Kidney glomerular epithelial cell (primary cell): ENCODE measurements at places on chromosomes 7 and 10.

- DNase-seq, result peak; percentile 64
Measured at GRCh38 chr7:137670222-137671064, 176.3 kb downstream of the DGKI start.

DNA sequence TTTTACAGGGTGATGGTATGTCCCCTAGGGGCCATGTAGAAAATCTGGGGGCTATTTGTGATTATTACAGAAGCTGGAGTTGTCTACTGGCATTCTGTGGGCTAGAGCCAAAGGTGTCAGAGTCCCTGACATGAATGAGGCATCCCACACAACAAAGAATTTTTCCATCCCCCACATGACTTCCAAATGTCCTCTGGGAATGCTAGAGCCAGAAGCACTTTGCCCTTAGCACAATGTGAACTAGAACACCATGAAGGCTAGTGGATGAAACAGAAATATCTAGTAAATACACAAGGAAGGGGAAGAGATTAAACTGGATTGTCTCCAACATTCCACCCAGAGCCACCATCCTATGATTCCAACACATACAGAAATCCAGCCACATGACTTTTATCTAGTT lies 46.9 kb downstream of the FAM13C start:
- DNase-seq, result no peak

DNA sequence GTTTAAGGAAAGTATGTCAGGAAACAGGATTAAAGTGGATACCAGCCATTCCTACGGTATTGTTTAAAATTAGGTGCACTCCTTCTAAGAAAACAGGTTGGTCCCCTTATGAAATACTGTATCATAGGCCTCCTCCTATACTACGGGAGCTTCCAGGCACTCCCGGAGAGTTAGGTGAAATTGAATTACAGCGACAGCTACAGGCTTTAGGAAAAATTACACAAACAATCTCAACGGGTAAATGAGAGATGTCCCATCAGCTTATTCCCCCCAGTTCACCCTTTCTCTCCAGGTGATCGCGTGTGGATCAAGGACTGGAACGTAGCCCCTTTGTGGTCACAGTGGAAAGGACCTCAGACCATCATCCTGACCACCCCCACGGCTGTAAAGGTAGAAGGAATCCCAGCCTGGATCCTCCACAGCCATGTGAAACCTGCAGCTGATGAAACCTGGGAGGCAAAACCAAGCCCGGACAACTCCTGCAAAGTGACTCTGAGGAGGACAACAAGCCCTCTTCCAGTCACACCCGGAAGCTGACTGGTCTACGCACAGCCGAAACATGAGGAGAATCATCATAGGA lies 25.1 kb upstream of the GHITM start:
- peak; percentile 28 for DNase-seq

DNA sequence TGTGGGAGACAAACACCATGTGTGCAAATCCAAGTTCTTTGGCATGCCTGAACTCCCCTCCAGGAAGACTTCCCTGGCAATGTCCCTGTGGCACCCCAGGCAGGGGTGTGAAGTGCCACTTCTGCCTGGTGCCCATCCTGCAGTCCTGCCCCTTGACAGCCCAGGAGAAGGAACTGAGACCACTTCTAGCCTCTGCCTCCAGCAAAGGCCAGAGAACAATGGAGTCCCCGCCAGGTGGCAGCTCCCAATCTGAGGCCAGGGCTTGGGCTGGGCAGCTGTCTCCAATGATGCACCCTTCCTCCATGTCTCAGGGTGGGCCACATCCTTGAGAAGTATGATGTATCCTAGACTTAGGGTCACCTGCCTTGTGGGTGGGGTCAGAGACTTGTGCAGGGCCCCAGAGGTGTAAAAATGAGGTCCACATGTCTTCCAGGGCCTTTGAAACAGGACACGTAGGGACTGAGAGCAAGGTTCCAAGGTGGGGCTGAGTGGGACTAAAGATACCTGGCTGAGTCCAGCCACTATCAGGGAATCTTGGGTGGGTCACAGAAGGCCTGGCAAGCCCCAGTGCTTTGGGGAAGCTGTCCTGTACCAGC lies 5.5 kb downstream of the FXYD4 start:
- no peak for DNase-seq

- DNase-seq, result no peak
Measured at GRCh38 chr7:148815612-148816011, 68.5 kb downstream of the EZH2 start.

DNA sequence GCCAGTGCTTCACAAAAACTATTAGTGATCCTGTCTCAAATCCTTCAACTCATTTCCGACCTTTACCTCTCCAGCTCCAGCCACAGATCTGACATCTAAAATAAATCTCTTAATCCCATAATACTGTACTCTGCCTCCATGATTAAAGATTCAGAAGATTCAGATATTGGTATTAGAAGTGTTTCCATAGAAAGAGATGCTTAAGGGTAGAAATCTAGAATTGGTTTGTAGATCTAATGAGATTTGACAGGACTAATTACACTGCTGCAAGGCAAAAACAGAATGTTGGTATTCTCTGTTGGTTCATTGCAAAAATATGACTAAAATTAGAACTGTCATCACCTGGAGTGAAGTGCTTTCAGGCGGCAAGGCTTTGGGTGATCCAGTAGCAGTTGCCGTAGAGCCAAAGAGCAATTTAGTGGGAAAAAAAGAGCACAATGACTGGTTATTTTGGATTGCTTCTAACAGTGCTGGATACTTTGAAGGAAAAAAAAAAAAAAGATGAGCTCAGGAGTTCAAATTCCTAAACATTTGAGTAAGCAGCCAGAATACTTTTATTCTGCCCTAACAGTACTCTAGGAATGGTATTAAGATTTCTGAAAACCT lies 940.1 kb upstream of the SORCS1 start:
- DNase-seq, result no peak

GRCh38 chr10:28431139-28431538 lies 101.8 kb upstream of the WAC start:
- DNase-seq, result no peak

DNA sequence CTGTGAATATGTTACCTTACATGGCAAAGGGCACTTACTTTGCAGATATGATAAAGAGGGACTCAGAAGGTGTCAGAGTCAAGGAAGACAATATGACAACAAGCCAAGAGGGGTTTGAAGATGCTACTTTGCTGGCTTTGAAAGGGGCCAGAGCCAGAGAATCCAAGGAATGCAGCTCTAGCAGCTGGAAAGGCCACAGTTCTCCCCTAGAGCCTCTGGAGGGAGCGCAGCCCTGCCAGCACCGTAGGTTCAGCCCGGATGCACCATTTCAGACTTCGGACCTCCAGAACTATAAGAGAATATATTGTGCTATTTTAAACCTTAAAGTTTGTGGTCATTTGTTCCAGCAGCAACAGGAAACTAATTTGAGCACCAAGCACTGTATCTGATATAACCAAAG lies 32.9 kb upstream of the WDR11 start:
- DNase-seq, result no peak

GRCh38 chr7:136874393-136875032 lies 6.1 kb downstream of the CHRM2 start:
- peak; percentile 5 for DNase-seq

- DNase-seq, result no peak
Measured at GRCh38 chr7:20798694-20799121, 12.0 kb upstream of the SP8 start.

DNA sequence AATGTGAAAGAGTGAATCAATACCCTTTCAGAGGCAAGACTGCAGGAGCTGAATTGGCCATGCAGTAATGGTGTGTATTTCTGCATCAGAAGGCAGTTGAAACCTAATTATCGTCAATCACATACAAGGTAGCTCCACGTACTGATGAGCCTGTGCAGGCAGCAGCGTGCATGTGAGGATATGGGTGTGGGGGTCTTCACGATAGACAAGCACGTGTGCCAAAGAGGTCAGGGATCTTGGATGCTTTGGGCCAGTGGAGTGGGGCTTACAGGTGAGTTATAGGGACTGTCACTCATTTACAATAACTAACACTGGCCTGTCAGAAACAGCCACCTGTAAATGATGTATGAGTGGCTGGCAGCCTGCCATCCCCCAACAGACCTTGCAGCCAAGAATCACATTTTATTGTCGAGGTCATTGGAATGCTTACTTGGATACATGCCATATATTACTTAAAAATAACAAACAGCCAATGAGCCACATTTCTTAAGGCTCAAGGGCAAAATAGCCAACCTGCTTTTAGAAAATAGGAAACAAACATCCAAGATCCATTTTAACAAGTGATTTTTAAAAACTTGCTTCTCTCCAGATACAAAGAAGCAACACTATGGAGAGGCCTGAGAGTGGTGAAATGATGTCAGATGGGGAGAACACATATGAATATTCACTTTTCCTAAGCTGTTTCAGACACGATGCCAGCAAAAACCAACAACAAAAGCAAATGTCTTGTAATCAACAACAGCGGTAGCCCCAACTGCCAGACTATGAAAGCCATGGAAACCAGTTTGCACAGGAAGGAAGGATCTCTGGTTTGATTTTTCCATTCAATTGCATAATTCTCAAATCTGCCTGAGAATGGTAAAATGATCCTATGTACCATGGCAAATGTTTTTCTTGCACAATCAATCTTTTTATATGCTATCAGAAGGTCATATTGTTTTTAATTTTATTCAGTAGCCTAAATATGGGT lies 210.7 kb downstream of the SKAP2 start:
- peak; percentile 48 for DNase-seq

DNA sequence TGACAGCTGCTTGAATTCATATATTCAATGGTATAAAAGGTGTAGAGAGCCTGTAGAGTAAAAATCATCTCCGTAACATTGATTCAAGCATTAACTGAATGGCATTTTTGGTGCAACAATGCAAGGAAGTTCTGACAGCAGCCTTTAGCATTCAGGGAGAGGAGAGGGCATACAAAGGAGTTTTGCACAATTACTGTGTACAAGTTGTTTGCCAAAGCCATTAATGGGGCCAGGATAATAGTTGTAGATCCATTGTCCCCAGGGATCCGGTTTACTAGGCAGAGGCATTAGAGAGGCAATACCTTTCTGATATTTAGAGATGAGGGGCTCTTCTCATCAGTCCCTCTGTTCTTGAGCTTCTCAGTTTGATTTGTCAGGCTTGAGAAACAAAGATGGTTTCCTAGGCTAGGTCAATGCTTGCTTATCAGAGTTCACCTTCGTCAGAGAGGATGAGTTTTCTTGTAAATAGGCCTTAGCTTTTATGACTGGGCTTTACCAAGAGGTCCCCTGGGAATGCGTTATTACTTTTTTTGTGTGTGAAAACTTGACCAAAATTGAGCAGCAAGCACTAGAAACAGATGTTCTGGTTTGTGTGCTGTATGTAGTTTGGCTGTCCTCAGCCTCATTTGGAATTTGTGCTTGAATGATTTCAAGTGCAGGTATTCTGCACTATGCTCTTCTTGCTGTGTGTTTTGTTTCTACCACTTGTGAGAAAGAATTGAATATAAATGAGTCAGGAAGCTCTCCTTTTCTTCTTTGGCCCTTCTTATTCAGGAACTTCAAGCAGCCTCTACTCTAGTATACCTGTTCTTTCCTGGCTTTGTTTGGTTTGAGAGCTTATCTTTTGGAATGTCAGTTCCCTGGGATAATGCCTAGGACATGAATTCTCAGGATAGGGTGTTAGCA lies 32.0 kb downstream of the SND1 start:
- no peak for DNase-seq
